Activated naive CD8-positive, alpha-beta T cell treated with anti-CD3 and anti-CD28 coated beads for 36 hours (primary cell): ENCODE measurements at places on chromosomes 1 and 21. TPM values are rescaled to one million over a fixed set of nuclear protein-coding genes. Genes with fewer than 3 reads are reported as not detected.

GRCh38 chr1:7171574-7171973 lies 386.3 kb downstream of the CAMTA1 start:
- DNase-seq = no peak

RSPH1 gene
- 0.32 TPM for total RNA-seq

DNA sequence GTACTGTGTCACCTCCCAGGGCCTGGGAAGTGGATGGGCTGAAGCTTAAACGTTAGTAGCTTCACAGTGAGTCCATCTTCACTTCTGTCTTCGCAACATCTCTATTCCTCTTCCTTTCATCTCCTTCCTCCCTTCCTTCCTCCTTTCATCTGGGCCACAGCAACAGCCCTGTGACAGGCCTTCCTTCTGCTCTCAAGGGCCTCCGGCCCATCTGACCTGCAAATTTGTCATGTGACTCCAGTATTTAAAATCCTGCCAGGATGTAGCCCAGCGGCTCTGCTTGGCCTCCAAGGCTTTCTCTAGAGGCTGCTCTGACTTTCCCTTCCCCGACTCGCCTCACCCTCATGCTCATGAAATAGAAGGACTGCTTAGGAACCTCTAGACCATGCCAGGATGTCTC lies 10.9 kb upstream of the BATF3 start:
- no peak for DNase-seq

KRTAP12-4 gene
- total RNA-seq = not detected

DNA sequence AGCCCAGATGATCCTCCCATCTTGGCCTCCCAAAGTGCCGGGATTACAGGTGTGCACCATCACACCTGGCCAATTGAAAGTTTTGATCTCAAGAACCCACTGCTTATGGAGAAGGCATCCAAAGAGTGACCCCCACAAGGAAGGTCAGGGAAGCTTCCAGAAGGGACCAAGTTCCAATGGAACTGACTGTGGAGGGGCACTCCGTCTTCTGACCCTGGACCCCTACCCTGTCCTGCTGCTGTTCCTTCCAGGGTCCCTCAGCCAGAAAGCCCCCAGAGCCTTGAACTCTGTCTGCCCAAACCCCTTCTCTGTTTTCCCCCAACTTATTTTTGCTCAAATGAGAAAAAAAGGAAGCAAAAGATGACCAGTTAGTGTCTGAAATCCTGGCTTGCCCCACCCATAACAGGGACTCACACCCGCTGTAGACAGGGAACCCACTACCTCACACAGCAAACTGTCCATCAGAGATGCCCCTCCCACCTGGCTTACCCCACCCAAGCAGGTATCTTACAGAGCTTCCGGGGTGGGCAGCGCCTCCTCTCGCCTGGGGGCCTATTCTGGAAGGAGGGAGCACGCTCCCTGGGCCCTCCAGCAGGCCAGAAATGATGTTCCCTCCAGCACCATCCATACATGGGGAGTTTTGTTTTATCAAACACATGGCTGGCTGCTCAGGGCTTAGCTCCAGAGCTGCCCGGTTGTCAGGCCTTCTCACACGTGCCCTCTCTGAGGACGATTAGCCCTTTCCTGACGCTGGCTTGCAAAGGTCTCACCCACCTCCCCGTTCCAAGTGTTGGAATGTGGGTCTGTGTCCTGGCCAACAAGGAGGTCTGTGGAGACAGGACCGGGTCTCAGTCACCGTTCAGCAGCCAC lies 3.1 kb upstream of the WNT3A start:
- no peak for DNase-seq

OR2L8 gene
- total RNA-seq = not detected

- no peak for DNase-seq
Observed at GRCh38 chr1:163766257-163766918, 444.6 kb downstream of the NUF2 start.

DNA sequence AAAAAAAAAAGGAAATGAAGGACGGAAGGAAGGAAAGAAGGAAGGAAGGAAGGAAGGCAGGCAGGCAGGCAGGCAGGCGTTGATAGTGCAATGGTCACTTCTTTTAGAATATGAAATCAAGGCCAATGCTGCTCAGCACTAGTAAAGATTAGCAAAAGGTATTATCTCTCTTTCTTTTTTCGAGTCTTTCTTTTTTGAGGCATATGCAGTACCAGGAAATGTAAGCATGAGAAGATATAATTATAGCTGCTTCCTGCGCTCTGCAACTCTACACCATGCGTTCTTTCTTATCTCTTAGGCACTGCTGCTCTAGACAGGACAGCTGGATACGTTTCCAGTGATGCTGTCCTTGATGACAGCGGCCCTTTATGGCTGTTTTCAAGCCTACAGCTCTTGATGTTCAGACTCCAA lies 1512.5 kb upstream of the B3GALT2 start:
- DNase-seq = no peak

SPRR2F gene
- not detected for total RNA-seq

DNA sequence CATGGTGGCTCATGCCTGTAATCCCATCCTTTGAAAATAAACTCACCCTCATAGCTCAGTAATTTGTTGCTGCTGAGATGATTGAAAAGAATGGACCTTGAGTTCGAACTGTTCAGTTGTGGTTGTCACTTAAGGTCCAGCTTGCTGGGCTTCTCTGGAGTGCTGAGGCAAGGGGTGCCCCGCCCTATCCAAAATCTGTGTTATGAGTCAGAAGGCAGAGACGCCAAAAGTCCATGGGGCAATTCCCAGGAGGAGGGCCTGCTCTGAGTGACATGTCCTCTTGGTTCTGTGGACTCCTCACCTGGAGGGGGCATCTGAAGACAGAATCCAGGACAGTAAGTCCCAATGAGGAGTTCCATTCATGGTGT lies 64.8 kb downstream of the MYOM3 start:
- no peak for DNase-seq

DNA sequence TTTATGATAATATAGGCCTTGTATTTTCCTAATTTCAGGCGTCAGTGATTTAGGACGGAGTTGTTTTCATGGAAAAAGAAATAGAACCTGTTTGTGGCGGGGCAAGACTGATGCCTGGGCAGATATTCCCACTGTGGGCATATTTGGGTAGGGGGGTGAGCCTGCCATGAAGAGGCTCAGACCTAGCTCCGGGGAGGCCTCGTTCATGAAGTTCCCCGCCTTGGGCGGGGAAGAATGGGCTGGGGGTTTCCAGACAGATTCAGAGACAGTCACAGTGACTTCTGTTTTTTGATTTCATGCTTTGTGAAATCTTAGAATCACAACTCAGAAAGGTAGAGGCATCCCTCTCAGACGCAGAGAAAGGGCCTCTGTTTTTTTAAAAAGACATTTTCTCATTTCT lies 36.1 kb downstream of the RUNX3 start:
- no peak for DNase-seq

DNA sequence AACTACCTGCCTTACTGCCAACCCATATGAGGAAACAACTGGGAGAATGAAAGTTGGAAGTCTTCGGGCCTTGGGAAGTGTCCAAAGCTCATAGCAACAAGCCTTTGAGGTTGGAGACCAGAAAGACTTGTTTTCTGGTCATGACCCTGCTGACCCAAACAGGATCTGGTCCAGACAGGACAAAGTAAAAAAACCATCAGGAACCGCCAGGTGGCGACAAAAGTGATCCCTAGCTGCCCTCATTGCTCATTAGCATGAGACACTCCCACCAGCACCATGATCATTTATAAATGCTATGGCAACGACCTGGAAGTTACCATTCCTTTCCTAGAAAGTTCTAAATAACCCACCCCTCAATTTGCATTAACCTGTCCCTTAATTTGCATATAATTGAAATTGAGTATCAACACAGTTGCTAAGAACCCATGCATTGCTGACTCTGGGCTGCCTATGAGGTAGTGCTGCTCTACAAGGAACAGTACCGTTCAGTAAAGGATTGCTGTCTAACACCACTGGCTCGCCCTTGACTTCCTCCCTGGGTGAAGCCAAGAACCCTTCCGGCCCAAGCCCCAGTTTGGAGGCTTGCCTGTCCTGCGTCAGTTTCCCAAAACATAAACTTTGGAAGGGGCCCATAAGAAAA lies 89.0 kb downstream of the URB2 start:
- DNase-seq = no peak

- peak; percentile 60 for DNase-seq
Observed at GRCh38 chr1:91872559-91873081, 13.3 kb downstream of the TGFBR3 start.

GRCh38 chr1:164598719-164599118 lies 39.7 kb downstream of the PBX1 start:
- DNase-seq = no peak

SPRR1A gene
- total RNA-seq = not detected

SH3BGR gene
- 3.9 TPM for total RNA-seq

- no peak for DNase-seq
Observed at GRCh38 chr1:235902677-235903542, 36.2 kb upstream of the LYST start.

- no peak for DNase-seq
Observed at GRCh38 chr1:164902491-164902890, 343.5 kb downstream of the PBX1 start.

PADI1 gene
- not detected for total RNA-seq

DNA sequence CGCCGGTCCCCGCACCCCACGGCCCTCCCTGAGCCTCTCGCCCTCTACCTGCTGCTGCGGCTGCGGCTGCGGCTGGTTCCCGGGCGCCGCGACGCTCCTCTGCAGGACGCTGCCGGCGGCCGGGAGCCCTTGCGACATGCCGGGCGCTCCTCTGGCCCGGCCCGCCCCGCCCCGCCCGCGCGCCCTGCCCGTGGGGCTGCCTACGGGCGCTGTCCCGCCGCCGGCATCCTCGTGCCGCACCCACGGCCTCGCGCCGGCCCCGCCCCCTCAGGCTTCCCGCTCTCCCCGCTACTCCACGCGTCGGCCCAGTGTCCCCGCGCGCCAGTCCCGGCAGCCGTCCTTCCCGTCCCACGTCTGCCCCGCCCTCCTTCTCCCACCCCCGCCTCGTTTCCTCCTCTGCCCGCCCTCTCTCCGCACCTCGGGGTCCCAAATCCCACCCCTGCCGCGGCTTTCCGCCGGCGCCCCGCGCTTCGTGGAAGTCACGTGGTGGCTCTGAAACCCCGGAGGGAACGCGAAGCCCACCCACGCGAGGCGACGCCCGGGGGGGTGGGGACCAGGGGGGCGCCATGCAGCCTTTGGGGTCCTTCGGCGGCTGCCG lies at the start of gene BATF3:
BATF3 (minus strand) TSS at position 216 of the 598 bp plus-strand sequence; CDS start at position 138, 78 bp downstream.
- peak; percentile 82 for DNase-seq

DNA sequence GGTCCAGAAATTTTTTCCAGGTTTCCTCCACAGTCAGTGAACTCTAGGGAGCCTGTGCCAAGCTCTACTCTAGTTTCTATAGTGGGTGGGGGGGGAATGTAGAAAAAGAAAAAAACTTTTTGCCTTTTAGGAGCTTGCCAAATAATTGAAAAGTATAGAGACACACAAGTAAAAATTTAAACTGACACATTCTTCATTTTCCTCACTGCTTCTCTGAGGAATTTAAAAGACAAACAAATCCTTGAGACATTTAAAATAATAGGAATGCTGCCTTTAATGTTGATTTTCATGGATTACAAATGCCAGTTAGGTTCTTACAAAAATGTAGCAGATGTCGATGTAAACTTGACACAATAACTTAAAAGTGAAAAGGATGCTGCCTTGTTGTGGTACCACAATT lies 241.9 kb downstream of the DNM3 start:
- DNase-seq = no peak

DNA sequence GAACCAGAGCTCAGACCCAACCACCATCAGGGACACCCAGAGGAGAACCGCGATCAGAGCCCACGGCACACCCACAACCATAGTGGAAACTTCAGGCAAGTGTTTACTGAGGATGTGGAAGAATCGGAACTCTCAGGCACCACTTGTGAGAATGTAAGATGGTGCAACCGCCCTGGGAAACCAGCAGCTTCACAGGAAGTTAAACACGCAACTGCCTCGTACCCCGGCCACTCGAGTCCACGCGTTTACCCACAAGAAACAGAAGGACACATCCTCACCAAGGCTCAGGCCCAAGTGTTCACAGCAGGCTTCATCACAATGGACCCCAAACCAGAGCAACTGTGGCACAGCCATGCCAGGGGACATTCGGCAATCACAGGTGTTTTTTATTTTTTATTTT lies 51.4 kb upstream of the COL6A2 start:
- DNase-seq = no peak
